NAMALWA (cell line): ENCODE measurements at places on chromosomes 4 and X.

DNA sequence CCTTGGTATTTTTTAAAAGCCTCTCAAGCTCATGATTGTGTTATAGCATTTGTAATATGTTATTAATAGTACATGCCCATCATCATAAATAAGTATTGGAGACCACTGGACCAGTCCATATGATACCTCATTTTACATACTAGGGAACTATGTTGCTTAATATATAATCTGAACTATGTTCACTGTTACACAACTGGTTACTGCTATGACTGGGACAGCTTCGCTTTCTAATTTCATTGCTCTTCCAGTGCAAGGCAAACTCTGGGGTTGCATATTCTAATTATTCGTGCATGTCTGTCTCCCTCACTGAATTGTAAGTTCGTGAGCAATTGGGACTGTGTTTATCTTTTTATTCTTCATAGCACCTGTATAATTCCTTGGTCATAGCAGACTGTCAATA, 330.5 kb downstream of the RAPGEF2 start:
- no peak for DNase-seq

GRCh38 chr4:123363729-123364128, 32.9 kb upstream of the SPRY1 start:
- peak; percentile 6 for DNase-seq

GRCh38 chrX:95889279-95889678, 795.4 kb upstream of the DIAPH2 start:
- no peak for DNase-seq

GRCh38 chrX:96480081-96480480, 204.6 kb upstream of the DIAPH2 start:
- DNase-seq = no peak

DNA sequence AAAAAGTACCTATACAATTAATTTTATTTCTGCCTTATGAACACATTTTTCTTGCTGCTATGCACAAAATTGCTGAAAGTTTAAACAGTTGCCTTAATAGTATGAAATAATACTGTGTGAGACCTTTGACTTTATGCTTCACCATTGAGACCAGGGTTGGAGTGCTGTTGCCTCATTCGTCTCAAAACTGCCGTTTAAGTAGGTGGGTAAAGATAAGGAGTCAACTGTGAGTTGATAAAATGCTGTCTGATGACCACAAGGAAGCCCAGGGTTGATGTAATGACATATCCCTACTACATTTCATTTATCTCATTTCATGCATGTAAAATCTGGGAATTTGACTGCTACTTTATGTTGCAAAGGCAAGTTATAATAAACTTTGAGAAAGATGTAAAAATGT, 23.4 kb downstream of the STK26 start:
- no peak for DNase-seq

DNA sequence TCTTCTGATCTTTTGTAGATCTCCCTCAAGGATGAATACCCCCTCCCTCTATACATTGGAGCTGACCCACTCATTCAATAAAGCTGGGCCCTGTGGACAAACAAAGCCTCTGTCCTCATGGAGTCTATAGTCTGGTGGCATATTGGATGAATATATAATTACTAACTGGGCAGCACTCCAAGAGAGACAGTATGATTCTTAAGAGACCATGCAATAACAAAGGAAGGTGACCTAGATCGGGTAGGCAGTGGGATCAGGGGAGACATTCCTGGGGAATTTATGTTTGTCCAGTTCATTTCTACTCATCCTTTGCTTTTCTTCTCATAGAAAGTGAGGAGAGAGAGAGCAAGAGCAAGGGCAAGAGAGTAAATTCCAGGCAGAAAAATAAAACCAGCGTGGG, 23.5 kb upstream of the CXCL13 start:
- no peak for DNase-seq

DNA sequence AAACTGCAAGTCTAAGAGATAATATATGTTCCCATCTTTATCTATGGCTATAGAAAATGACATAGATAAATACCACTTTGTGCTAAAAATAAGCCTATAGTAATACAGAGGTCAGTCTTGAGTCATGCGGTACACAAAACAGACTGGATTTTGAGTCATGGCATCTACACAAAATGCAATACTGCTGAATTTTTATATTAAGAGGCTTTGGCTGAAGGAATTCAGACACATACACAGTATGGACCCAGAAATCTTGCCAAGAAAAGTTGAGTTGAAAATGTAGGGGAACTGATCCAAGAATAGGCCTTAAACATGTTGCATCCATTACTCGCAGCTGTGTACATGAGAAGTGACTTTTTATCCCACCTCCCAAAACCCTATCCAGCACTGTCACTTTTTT, 184.4 kb downstream of the TENM3 start:
- no peak for DNase-seq

DNA sequence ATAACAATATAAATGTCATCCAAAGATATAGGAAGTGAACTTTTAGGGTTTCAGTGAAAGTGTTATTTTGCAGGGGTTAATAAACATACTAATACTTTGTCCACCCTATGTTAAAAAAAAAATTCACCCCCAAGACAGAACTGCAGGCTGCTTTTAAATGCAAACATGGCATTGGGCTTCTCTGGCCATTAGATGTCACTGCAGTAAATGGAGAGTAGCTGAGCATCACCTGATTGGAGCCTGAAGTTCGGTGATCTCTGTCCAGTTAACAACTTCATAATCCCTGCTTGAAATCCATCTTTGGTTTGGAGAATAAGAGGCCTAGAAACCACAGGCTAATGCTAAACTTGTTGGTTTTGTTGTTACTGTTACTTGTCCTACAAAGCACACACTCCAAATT, 18.7 kb downstream of the SLC25A43 start:
- DNase-seq = peak; percentile 32

GRCh38 chr4:112517911-112518310, 1.9 kb upstream of the NEUROG2 start:
- no peak for DNase-seq

GRCh38 chr4:118206627-118207026, 146.2 kb downstream of the PRSS12 start:
- DNase-seq = no peak

GRCh38 chr4:173704201-173704600, 174.2 kb upstream of the HAND2 start:
- DNase-seq = no peak

DNA sequence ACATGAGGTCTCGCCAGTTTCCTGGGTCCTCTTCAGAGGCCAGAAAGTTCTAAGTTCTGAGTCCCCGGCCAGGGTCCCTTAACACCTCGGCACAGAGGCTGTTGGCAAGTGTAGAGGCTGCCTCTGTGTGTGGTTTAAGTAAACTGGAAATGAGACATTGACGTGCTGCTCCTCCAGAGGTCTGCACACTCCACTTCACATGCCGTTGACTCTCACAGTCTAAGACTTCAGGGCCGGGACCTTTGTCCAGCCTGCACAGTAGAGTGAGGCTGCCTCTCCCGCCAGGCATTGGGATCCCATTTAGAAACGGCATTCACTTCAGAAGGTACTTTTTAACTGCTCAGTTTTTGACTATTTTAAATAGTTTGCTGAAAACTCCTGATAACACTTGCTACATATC, 10.6 kb upstream of the TADA2B start:
- no peak for DNase-seq

- DNase-seq = no peak
Observed at GRCh38 chr4:15754323-15754722, 23.8 kb upstream of the CD38 start.

DNA sequence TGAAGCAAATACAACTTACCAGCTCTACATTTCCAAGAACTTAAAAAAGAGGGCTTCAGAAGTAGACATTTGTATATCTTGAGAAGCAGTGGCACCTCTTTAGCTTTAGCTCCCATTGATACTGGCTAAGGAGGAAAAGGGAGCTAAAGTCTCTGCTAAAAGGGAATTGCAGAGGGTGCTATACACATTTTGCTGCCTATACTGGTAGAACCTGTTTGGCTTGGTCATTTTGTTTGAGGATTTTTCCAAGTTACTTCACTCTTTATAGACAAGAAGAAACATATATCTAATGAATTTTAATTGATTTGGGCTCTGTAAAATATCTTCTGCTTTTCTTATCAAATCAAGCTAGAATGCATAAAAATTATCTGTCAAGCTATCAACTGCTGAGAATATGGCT, 11.8 kb downstream of the PAPSS1 start:
- DNase-seq = no peak

- no peak for DNase-seq
Observed at GRCh38 chr4:41205854-41206460, 8.4 kb downstream of the APBB2 start.

DNA sequence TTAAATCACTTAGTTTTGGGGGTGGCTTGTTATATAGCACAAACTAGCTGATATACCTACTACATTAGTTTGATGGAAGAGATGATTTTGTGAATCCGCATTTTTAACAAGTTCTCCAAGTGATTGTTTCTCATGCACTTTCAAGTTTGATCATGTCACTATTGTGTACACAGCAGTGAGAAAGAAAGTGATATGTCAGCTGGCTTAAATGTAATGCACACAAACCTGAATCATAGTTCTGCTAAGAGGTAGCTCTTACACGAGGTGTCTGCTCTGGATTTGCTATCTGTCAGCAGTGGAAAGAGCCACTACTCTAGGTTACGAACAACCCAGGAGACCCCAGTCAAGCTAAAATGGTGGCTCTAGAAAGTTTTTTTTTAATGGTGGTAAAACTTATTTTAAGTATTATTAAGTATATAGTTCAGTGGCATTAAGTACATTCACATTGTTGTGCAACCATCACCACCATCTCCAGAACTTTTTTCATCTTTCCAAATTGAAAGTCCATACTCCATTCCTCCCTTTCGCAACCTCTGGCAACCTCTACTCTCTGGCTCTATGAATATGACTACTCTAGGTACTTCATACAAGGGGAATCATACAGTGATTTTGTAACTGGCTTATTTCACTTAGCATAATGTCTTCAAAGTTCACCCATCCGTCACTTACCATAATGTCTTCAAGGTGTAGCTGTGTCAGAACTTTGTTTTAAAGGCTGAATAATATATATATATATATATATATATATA, 147.3 kb downstream of the HS6ST2 start:
- no peak for DNase-seq

GRCh38 chr4:17958181-17958580, 63.4 kb downstream of the LCORL start:
- no peak for DNase-seq

DNA sequence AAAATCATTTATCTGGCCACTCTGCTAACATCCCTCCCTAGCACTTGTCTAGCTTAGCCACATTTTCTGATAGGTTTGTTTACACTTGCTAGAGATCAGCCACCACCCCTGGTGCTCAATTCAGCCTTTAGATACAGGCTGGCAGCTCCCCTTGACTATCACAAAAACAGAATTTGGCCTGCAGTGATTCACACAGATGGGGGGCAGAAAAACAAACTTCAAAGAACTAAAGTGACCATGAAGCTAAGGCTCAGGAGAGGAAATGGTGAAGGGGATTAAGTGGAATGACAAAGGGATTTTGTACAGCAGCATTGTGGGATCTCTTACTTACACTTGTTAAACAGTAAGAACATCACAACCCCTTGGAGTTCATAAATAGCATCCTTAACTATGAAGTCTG, 1718.0 kb upstream of the PCDH7 start:
- DNase-seq = no peak

GRCh38 chrX:39903937-39904336, 193.8 kb downstream of the BCOR start:
- no peak for DNase-seq

GRCh38 chr4:48400416-48400815, 59.1 kb downstream of the SLAIN2 start:
- DNase-seq = no peak

DNA sequence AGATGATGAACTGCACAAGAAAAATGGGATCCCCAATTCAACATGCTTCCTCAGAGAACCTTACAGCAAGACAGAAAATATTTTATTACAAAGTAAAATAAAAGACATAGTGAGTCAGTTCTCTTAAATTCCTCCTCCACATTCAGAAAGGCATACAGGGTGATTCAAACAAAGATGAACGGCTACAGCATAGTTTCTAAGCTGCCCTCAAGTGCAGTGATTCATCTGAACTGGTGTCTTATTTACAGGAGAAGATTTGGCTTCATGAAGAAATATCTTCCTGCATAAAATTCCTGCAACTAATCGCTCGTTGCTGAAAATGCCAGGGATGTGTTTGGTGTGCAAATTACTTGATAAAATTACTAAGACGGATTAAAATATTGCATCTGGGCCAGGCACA, 103.6 kb downstream of the PRKX start:
- DNase-seq = no peak

GRCh38 chr4:48290146-48290772, 20.6 kb upstream of the TEC start:
- peak; percentile 34 for DNase-seq

GRCh38 chr4:24070117-24070516, 180.3 kb upstream of the PPARGC1A start:
- DNase-seq = no peak

DNA sequence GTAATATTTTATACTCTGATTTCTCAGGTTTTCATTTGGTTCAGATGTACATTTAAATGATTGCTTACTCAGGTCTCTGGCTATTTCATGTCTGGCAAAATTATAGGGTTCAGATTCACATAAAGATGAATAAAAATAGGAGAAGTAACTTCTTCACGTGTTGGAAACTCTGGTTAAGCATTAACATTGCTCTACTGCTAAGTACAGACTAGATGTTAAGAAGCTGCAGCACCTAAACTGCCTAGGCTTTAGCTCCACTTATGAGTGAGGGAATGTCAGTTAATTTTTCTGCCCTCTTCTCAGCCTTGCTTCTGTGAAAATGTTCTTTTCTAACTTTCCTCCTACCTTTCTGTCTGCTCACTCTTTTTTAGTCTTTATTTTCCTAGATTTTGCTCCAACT, 361.2 kb downstream of the ARAP2 start:
- no peak for DNase-seq

DNA sequence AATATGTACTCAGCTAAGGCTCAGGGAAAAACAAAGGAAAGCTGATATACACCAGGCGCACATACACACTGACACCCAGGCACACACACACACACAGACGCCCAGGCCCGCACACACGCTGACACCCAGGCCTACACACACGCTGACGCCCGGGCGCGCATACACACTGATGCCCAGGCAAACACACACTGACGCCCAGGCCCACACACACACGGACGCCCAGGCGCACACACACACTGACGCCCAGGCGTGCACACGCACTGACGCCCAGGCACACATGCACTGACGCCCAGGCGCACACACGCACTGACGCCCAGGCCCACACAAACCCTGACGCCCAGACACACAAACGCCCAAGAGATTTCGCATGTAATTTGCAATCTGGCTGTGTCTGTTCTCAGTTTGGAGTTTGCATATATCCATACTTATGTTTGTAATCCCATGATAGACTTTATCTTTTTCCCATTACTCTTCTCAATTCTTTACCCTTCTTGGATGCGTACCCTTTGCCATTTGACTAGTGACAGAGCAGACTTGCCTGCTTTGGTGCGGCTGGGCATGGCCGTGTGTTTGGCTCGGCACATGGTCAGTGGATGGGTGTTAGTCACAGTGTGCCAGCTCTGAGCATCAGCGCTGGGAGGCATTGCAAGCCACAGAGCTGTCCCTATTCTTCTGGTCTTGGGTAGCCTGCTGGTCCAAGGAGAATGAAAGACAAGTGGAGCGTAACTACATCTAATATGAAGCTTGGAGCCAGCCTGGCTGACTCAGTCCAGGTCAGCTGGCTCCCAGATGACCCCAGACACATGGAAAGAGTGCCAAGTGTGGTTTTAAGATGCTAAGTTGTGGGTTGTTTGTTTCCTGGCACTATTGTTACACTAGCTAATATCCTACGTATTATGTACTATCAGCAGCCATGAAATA, 632.4 kb upstream of the ZFP42 start:
- no peak for DNase-seq
